Retina (tissue), 1 donor: ENCODE measurements at places on chromosomes 3 and 15.

DNA sequence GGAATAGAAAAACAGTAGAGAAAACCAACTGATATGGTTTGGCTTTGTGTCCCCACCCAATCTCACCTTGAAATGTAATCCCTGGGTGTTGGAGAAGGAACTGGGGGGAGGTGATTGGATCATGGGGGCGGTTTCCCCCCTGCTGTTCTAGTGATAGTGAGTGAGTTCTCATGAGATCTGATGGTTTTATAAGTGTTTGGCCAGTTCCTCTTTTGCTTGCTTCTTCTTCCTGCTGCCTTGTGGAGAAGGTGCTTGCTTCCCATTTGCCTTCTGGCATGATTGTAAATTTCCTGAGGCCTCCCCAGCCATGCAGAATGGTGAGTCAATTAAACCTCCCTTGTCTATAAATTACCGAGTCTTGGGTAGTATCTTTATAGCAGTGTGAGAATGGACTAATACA lies 48.4 kb downstream of the EOMES start:
- DNase-seq = no peak

- DNase-seq = no peak
Measured at GRCh38 chr15:99433757-99434450, 131.9 kb upstream of the MEF2A start.

GRCh38 chr3:111151438-111151837 lies 79.8 kb downstream of the NECTIN3 start:
- no peak for DNase-seq

- DNase-seq = no peak
Measured at GRCh38 chr3:14262212-14262611, 83.6 kb downstream of the LSM3 start.

GRCh38 chr15:39153716-39154115 lies 427.2 kb upstream of the THBS1 start:
- DNase-seq = no peak

DNA sequence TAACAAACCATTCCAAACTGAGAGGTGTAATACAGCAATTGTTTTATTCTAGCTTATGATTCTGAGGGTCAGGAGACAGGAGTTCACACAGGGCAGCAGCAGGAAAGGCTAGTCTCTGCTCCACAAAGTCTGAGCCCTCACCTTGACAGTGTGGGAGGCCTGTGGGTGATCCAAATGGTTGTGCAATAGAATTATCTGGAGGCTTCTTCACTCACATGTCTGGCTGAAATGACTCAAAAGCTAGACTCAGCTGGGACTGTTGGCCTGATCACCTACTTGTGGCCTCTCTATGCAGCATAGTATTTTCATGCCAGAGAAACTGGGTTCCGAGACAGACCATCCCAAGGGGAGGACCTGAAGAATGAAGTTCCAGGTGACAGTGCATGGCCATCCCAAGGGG lies 233.9 kb upstream of the UBE2E2 start:
- no peak for DNase-seq
